ENCODE measurements at places on chromosomes 4 and X.

- peak; percentile 75 for DNase-seq
Measured at GRCh38 chr4:119300101-119300978, 21.6 kb downstream of the FABP2 start.

- DNase-seq, result no peak
Measured at GRCh38 chr4:115229873-115230272, 116.5 kb upstream of the NDST4 start.

GRCh38 chr4:48193096-48193836, 59.2 kb upstream of the TXK start:
- DNase-seq, result no peak

DNA sequence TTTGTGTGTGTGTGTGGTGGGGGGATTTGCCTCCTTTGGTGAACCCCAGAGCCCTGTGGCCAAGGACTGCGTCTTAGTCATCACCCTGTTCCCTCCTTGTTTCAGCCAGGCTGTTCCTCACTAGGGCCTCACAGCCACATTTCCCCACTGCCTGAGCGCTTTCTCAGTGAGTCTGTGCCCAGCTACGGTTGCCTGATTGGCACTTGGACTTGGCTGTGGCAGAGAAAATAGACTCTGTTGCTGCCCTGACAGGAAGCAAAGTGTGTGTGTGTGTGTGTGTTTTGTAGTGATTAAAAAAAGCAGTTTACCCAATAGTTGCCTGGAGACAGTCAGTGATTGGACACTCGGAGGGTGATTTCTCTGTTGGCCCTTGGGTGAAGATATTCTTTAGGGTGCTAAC, 113.0 kb downstream of the UCHL1 start:
- DNase-seq, result no peak

DNA sequence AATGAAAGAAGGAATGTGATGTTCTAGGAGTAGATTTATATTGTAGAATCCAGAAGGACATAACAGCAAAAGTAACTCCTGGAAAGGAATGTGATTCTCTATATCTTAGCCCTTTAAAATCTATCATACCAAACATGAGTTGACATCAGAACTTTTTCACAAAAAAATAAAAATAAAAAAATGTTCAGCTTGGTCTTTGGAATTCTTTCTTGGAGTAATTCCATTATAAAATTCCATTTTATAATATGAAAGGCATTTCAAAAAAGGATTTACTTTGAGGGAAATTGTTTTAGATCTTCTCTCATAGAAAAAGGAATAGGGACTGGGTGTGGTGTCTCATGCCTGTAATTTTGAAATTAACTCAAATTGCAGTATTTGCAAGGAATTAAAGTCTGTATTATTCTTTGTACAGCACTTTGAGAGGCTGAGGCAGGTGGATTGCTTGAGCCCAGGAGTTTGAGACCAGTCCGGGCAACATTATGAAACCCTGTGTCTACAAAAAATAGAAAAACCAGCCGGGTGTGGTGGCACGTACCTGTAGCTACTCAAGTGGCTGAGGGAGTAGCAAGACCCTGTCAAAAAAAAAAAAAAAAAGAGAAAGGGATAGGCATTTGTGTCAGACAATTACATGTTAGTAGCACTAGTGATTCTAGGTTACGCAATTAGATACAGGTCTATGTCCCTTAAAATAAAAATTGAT, 134.9 kb downstream of the SLC4A4 start:
- DNase-seq, result no peak

GRCh38 chr4:110737931-110738330, 115.1 kb upstream of the PITX2 start:
- no peak for DNase-seq

DNA sequence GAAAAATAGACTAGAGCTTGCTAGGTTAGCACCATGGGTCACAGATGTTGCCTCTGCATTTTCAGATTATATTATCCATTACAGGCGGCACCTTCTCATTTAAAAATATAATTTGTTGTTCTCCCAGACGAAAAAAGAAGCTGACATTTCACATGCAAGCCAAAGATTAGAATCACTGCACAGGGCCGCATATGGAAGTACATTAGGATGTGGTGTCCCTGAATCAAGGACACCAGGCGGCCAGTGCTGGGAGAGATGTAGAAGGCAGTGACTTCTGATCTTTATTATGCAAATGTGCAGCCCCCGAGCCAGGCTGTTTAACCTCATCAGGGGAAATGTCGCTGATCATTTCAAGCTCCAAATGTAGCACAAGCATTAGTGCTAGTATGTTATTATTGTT, 22.8 kb downstream of the REELD1 start:
- DNase-seq, result no peak

DNA sequence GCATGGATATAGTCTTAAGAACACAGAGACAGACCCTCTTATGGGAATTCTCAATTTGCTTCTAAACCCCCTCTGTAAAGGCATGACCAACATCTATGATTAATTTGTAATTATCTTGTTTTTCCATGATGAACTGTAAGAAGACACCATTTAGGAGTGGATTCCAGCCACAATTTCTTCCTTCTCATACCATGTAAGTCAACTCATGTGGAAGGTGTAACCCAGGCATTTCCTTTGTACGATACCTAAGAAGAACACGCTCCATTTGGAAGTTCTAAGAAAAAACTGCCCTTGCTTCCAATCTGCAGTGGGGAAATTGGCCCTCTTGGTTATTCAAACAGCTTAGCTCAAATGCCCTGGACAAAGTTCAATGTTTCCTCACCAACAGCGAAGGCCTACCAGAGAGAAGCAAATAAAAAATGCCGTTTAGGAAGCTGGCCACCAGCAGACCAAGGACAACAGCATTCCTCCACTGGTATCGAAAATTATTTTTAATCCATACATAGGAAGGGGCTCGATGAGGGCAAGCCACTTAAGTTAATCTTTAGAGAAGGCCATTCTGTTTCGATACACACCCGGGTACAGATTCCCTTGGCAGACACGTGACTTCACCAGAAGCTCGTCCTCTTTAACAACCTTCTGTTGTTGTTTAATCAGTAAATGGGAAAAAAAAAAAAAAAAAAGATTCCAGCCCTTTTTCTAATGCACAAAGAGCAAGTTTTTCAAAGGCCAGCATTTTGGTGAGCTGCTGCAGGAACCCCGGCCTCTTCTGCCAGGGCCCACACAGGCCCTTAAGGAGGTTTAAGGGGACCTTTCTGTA, 2.6 kb downstream of the DHRSX start:
- no peak for DNase-seq

GRCh38 chr4:144701683-144702233, 55.8 kb downstream of the HHIP start:
- DNase-seq, result no peak

Measured in stimulated activated CD8-positive, alpha-beta memory T cell treated with anti-CD3 and anti-CD28 coated beads, Interleukin-4, amount 100 ng/mL, for 4 hours (primary cell).